ENCODE measurements at places on chromosomes 2 and 18.
A peak's percentile ranks its signal among the peaks of the same experiment; 100 is the strongest.

GRCh38 chr2:375270-375955, 87.5 kb upstream of the ALKAL2 start:
- no peak for DNase-seq

GRCh38 chr2:109352056-109352897, 223.3 kb downstream of the SH3RF3 start:
- no peak for DNase-seq

DNA sequence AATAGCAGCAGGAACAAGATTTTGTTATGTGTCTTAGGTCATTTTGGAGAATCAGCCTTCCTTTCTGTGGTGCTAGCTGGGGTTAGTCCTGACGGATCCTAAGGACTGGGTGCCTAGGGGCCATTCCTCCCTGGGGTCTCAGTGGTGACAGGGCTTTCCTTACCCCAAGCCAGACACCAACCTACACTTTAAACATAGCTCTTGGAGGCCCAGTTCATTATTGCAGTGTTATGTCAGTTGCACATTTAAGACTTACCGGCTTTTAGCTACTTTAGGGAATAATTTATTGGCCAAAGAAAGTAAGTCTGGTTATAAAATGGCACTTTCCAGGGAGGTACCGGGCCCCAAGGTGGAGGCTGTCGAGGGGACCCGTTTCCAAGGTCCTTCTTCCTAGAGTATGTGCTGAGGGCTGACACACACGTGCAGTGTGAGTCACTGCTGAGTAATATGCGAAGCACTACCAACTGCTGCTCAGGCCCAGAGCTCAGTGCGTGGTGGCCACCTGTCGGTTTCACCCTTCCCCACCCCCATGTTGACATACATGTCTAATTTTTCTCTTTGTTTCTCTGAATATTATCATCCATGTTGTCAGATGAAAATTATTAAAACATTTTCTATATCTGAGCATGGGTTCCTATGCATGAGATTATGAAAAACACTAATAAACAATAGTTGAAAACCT, 37.0 kb upstream of the GRHL1 start:
- no peak for DNase-seq

- peak; percentile 4 for DNase-seq
Measured at GRCh38 chr2:46032996-46033395, 264.2 kb upstream of the EPAS1 start.

DNA sequence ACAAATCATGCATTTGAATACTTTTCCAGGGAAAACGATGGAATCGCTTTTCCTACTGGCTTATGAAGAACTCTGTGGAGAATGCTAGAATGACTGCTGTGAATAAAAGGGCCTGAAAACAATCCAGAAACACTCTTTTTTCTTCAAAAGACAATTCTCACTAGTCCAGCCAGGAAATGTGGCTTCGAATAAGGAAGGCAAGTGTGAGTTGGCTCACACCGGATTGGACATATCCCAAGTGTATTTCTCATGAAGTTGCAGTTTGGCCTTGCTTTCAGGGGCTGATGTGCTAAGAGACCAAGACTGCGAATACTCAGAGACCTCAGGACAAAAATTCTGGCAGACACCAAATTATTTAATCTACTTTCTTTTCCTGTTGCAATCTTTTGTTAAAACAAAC, 54.1 kb downstream of the FIGN start:
- DNase-seq, result no peak

- no peak for DNase-seq
Measured at GRCh38 chr2:1806254-1806653, 61.9 kb upstream of the PXDN start.

GRCh38 chr2:10794876-10795275, 17.7 kb downstream of the PDIA6 start:
- DNase-seq, result no peak

- DNase-seq, result no peak
Measured at GRCh38 chr18:35864916-35865315, 107.6 kb upstream of the RMP24 start.

- no peak for DNase-seq
Measured at GRCh38 chr2:99857867-99858444, 284.4 kb downstream of the AFF3 start.

- peak; percentile 30 for DNase-seq
Measured at GRCh38 chr2:151619337-151619989, 114.8 kb downstream of the NEB start.

GRCh38 chr2:238383743-238384380, 42.9 kb upstream of the ASB1 start:
- peak; percentile 30 for DNase-seq

DNA sequence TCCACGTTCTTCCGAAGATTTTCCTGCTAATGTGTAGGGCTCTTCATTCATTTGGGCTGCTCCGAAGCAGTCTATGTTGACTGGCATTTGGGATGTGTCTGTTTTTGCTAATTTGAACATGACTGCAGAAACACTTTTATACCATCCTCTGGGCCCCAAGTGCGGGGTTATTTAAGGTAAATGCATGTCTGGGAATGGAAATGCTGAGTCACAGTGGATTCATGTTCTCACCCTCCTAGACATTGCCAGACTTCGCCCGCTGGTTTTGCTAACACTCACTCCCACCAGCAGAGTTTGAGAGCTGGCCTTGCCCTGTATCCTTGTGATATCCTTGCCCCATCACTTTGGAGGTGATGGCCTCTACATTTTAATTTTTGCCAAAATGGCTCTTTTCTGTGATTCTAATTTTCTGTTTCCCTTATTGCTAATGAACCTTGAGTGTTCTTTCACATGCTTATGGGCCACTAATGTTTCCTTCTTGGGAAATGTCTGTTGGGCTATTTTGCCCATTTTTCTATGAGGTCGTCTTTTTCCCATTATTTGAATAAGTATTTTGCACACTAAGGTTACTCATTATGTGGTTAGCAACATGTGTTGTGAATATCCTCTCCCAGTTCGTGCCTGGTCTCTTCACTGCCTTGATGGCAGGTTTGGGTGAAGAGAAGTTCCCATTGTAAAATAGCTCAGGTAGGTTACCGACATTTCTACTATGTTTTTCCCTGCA, 204.1 kb downstream of the GLI2 start:
- DNase-seq, result no peak

DNA sequence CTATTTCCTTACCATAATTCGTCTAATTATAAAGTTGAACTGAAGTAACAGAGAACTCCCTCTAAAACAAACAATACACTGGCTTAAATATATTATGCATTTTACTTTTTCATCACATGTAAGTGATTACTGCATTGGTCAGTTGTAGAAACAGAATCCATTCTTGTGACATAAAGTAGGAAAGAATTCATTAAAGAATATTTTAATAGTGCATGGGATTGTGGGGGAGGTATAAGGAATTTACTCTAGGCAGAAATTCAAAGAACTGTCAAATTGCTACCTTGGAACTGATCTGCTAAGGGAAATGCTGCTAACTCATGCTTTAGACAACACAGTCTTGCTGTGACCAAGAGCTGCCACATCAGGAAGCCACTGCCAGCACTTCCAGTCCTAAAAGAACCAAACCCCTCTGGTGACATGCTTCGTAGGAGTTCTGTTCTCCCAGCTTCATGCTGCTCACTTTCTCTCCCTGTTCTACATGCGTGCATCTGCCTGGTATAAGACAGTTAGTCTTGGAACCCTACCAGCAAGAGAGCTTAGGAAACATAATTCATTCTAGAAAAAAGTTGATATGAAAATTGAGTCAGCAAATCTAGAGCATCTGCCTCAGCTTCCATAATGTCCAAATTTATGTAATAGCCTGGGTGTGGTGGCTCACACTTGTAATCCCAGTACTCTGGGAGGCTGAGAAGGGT, 1137.6 kb upstream of the NXPH2 start:
- DNase-seq, result no peak

- no peak for DNase-seq
Measured at GRCh38 chr2:227147023-227147422, 17.0 kb downstream of the COL4A4 start.

DNA sequence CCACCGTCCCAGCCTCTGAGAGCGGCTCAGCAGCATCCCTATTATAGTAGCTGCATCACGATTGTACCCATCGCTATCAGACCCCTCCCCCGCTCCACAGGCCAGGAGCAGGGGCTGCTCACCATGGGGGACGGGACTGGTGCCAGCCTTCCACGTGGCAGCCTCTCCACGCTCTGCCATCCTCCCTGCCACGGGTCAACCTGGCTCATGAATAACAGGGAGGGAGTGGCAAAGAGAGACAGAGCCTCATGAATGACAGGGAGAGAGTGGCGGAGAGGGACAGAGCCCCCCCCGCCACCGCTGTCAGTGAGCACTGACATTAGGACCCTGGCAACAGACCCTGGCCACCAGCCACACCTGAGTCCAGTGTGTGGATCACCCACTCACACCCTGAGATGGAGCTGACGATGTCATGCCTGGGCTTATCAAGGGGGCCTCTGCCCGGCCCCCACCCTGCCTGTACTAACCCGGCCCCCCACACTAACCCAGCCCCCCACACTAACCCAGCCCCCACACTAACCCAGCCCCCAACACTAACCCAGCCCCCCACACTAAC, 16.9 kb downstream of the CROCC2 start:
- DNase-seq, result no peak

DNA sequence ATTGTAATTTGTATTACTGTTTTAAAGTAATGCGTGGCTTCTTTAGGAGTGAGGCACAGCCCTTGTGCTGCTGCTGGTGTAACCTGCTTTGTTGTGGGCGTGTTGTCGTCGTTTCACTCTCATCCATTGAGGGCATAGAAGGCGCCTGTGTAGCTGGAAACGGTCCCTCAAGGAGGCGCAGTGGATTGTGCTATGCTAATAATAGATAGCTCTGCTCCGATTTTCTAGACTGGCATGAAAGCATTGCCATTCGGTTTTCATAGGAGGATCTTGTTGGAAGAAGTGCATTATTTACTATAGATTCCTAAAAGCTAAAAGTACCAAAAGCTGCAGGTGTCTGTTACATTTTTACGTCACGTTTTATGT, 17.9 kb downstream of the RAB12 start:
- no peak for DNase-seq

DNA sequence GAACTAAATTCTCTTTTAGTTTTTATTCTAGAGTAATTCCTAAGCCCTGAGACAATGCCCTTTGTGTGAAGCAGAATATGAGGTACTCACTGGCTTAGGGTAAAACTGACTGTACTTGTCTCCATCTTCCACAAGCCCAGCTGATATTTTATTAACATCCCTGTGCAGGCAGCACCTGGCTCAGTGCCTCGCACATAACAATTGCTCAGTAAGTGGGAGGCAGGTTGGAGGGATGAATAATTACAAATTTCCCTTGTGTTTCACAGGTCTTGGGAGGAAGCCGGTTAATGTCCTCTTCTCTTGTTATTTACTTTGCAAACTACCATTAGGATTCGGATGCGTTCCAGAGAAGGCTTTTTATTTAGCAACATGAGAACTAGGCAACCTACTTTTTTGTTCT, 249.8 kb upstream of the FSHR start:
- no peak for DNase-seq

DNA sequence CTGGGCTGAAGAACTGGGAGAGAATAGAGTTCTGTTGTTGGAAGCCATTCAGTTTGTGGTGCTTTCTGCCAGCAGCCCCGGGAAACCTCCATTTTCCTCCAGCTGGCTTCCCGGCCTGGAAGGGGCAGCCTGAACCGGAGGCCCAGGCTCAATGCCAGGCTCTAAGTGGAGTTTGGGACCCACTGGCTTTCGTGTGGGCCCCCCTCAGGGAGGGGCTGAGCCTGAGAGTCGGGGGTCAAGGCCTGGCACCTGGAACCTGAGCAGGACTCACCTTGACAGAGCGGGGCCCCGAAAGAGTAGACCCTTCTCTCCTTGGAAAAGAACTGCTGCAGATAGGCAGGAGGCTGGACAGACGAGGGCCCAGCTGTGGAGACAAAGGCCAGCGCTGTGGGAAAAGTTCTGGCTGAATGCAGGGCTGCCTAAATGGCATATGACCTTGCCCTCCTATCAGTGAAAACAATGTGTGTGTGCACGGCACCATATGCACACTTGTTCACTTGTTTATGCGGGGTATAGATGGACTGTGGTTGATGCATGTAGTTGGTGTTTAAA, 34.8 kb upstream of the ASB18 start:
- no peak for DNase-seq

GRCh38 chr2:234075518-234075915, 25.0 kb downstream of the SPP2 start:
- no peak for DNase-seq

DNA sequence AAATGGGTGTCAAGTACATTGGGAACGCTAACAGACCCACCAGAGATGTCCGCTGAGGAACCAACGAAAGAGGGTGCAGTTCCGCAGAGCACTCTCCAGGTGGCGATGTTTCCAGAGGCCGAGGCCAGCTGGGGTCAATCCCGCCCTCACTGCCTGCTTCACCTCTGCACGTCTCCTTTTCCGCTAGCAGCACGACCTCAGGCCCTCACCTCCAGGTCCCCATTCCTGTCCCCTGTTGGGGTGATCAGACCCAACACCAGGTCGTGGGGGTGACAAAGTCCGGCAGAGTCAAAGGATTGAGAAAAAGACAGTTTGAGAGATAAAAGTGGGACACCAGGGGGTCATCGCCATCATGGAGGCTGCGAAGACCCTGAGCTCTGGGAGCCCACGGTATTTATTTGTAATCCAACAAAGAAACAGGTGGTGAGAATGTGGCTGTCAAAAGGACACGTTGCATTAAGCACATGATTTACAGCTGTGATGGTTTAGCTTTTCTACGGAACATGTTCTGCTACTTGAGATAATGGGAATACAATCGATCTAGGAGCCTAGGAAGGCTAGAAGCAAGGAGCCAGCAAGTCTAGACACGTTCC, 27.3 kb downstream of the ZAP70 start:
- peak; percentile 43 for DNase-seq

DNA sequence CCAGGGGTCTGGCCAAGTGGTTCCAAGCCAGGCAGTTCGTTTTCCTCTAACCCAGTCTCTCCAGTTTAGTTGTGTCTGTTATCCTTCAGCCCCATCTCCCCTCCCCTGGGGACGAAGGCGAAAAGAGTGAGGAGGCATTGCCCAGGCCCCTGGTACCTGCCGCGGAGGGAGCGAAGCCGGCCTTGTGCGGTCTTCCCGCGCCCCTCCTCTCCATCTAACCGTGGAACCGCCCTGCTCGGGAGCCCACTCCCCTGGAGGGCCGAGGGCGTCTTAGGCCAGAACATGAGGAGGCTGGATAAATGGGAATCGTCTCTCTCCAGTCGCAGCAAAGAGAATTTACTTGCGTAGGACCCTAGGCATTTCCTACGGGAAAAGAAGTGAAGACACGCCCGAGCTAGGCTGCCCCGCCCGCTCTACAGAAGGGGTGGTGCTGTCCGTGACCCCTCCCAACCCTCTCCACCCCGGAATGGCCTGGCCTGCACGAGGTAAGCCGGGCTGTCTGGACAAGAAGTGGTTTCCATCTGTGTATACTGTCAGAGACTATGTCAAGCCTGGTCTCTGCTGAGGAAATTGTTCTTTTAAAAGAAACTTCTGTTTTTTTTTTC, 156.2 kb downstream of the MIB1 start:
- no peak for DNase-seq

- DNase-seq, result no peak
Measured at GRCh38 chr2:156321243-156321904, 11.1 kb downstream of the NR4A2 start.

GRCh38 chr2:223486751-223487150, 115.4 kb downstream of the SCG2 start:
- no peak for DNase-seq

DNA sequence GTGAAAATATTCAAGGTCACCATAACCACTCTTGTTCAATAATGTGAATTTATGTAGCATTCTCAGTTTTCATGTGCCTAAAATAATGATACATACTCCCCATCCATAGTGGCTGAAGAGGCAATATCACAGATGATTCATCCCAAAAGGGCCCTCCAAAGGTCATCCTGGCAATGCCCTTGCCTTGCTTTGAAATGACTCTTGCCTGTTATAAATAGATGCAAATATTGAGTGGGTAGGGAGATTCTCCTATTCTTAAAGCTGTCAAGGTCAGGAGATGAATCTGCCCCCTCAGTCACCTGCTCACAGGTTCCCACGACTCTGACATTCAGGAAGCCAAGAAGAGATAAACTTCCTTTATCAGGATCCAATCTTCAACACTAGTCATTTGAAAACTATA, 490.5 kb downstream of the TNS1 start:
- DNase-seq, result no peak

Data from inflammatory macrophage treated with lipopolysaccharide for 4 hours (primary cell).